Tracheal epithelial cell (primary cell): ENCODE measurements at places on chromosomes 5 and 9. TPM values are rescaled to one million over a fixed set of nuclear protein-coding genes. Genes with fewer than 3 reads are reported as not detected.

PCDHGA12 gene
- 1.7 and 3.9 TPM in 2 replicates for total RNA-seq

GPX3 gene
- 84.6 and 147 TPM in 2 replicates for total RNA-seq

SLC6A3 gene
- not detected in 2 replicates for total RNA-seq

WDR36 gene
- 60.2 and 68.6 TPM in 2 replicates for total RNA-seq

GABRA1 gene
- not detected in 2 replicates for total RNA-seq

PRR7 gene
- total RNA-seq, result 5.3 and 10.0 TPM in 2 replicates

SLC6A19 gene
- total RNA-seq, result not detected in 2 replicates

PDE6A gene
- total RNA-seq, result under 0.01 TPM in 1 of 2 replicates, not detected in the other

IQGAP2 gene
- not detected in 2 replicates for total RNA-seq

MRPS2 gene
- total RNA-seq, result 17.4 and 20.5 TPM in 2 replicates

SCGB3A2 gene
- not detected in 2 replicates for total RNA-seq

MPDZ gene
- 6.4 and 13.7 TPM in 2 replicates for total RNA-seq

GABRG2 gene
- under 0.01 TPM in 1 of 2 replicates, not detected in the other for total RNA-seq

EIF4E1B gene
- total RNA-seq, result not detected in 2 replicates

RACK1 gene
- total RNA-seq, result 5,776 and 7,484 TPM in 2 replicates

HACD4 gene
- total RNA-seq, result 2.3 and 5.3 TPM in 2 replicates

INSL6 gene
- not detected in 2 replicates for total RNA-seq

ABLIM3 gene
- total RNA-seq, result 2.8 and 14.2 TPM in 2 replicates

SMIM33 gene
- total RNA-seq, result not detected in 2 replicates

FOXD4L6 gene
- not detected in 2 replicates for total RNA-seq

C5orf47 gene
- total RNA-seq, result not detected in 2 replicates

TEX48 gene
- not detected in 2 replicates for total RNA-seq

GABRA6 gene
- total RNA-seq, result not detected in 2 replicates

TMEM174 gene
- not detected in 2 replicates for total RNA-seq

ANKRD34B gene
- total RNA-seq, result 0.96 TPM in 1 of 2 replicates, not detected in the other

SPATA31A3 gene
- not detected in 2 replicates for total RNA-seq

INSYN2B gene
- 0.24 and 0.43 TPM in 2 replicates for total RNA-seq

KIAA1958 gene
- total RNA-seq, result 2.2 and 2.8 TPM in 2 replicates

ADAM19 gene
- 1.1 and 12.5 TPM in 2 replicates for total RNA-seq

NRARP gene
- 10.0 and 15.7 TPM in 2 replicates for total RNA-seq

SPINK1 gene
- total RNA-seq, result 3.6 TPM in 1 of 2 replicates, not detected in the other

PLAC8L1 gene
- total RNA-seq, result 0.43 TPM in 1 of 2 replicates, not detected in the other

LCN2 gene
- 20.5 and 154 TPM in 2 replicates for total RNA-seq

GMCL2 gene
- not detected in 2 replicates for total RNA-seq

RGS7BP gene
- not detected in 2 replicates for total RNA-seq

CDC25C gene
- 0.72 TPM in 1 of 2 replicates, not detected in the other for total RNA-seq

ELOVL7 gene
- total RNA-seq, result 14.1 and 22.7 TPM in 2 replicates

SHC3 gene
- under 0.01 and 0.24 TPM in 2 replicates for total RNA-seq

WHRN gene
- total RNA-seq, result 0.96 and 1.5 TPM in 2 replicates

ADAMTSL1 gene
- 0.72 TPM in 1 of 2 replicates, not detected in the other for total RNA-seq
